ENCODE measurements at places on chromosomes 16 and 17. TPM values are rescaled to one million over a fixed set of nuclear protein-coding genes. Genes with fewer than 3 reads are reported as not detected.

The KRT10 gene
- 4.0 TPM for total RNA-seq

The PABPN1L gene
- not detected for total RNA-seq

The RNU2-1 gene
- not detected for total RNA-seq

The SULT1A2 gene
- under 0.01 TPM for total RNA-seq
